Calu3 (cell line): ENCODE measurements at places on chromosomes 11 and 22.

DNA sequence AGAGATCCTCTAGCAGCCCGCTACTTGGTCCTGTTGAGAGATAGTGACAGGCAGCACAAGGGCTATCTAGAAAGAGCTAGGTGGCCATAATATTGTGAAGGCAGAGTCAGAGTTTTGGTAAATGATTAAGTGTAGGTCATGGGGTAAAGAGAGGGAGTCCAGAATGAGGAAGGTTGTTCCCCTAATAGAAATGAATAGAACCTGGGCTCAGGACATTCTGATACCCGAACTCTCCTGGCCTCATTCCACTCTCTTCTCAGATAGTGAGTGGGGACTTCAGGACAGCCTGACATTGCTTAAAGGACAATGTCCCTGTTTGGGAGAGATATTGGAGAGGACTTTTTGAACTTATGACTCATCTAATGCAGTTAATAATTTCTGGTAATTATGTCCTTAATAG, 20.6 kb downstream of the SLC5A1 start:
- no peak for DNase-seq

- peak; percentile 93 for DNase-seq
These were observed 11.3 kb upstream of the PIM3 start for GRCh38 chr22:49948958-49949913.

GRCh38 chr11:47314992-47315391, 37.5 kb downstream of the MYBPC3 start:
- no peak for DNase-seq

- DNase-seq: no peak
These were observed 136.4 kb downstream of the CCDC81 start for GRCh38 chr11:86511086-86511551.

GRCh38 chr11:69943066-69943465, 123.8 kb upstream of the FGF3 start:
- DNase-seq: peak; percentile 63

DNA sequence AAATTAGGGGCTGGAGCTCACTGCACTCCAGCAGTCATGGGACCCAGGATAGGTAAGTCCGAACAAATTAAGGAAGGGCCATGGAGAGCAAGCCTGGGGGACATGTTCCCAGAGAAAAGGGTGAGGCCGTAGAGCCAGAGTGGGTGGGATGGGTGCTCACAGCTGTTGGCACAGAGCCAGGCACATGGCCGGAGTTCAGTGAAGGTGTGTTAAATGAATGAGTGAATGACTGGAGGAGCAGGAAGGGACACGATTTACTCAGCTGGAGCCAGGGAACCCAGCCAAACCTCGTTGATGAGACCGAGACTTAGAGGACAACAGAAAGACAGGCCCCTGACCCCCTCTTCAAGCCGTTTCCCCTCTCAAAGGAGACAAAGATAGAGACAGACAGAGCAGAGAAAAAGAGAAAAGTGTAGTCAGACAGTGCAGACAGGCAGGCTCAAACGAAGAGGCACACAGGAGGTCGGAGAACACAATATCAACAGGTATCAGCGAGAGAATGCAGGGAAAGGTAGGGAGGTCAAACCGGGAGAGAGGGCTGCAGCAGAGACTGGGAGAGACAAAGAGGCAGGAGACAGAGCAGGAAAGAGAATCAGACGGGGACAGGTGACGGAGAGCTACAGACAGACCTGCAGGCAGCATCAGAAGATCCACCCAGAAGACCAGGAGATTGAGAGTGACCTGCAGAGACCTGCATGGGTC, 590 bp downstream of the SLCO2B1 start:
- DNase-seq: no peak

GRCh38 chr11:94767701-94768601, at the start of gene AMOTL1:
TSS of gene AMOTL1 (plus strand) at chr11:94768356. CDS start at chr11:94768512, 156 bp downstream.
- DNase-seq: peak; percentile 81

DNA sequence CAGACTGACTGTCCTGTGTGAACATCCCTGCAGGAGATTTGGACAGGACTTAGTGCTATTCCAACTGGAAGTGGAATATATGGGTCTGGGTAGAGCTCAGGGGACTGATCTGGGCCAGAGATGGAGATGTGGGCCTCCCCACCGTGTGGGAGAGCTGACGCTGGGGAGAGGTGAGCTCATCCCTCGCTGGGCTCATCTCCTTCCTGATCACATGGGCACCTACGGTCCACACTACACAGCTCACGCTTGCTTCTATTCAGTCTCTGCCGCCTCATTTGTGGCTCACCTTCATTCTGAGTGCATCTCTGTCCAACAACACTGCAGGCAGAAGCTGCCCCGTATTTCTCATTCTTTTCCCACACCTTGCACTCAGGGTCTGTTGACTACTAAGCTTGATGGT, 16.6 kb upstream of the RAB1B start:
- DNase-seq: no peak

DNA sequence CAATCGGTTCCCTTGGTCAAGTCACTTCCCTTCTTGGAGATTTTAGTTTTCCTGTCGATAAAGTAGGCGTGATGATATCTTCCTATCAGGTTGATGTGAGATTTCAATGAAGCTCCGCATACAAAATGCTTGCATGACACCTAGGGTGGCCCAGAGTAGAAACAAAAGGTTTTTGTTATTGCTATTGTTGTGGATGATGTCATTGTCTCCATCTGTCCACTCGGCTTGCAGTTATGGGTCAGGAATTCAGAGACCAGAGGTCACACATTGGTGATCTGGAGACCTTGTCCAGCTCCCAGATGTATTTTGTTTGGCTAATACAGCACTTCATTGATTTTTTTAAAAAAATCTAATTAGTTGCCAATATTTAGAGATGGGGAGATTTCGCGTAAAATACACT, 382.1 kb downstream of the MN1 start:
- no peak for DNase-seq

GRCh38 chr22:37240941-37241320, 3.1 kb downstream of the RAC2 start:
- DNase-seq: no peak

DNA sequence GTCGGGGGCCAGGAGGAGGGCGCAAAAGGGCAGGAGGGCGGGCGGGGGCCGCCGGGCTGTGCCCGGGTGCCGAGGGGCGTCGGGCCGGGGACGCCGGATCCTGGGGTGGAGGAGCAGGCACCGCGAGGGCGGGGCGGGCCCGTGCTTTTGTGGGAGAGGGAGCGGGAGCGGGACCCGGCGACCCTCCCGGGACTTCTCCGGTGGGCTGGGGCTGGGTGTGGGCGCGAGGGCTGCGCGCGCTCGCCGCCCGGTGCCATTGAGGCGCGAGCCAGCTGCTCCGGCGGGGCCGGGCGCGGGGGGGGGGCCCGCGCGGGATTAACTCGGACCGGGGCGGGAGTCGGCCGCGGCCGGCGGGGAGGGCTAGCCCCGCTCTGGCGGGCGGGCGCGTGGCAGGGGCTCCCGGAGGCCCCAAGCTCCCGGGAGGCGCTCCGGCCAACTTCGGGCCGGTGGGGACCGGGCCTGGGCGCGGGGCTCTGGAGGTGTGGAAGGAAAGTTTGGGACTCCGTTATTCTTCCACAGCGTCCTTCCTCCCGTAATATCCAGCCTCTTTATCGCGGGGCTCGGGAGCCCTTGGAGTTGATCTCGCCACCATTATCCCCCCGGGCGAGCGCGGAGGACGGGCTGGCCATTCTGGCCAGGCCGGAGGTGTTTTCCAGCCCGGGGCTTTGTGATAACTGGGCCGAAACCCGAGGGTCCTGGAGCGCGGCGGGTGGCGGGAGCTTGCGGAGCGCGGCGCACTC, 936 bp downstream of the CECR2 start:
- no peak for DNase-seq

DNA sequence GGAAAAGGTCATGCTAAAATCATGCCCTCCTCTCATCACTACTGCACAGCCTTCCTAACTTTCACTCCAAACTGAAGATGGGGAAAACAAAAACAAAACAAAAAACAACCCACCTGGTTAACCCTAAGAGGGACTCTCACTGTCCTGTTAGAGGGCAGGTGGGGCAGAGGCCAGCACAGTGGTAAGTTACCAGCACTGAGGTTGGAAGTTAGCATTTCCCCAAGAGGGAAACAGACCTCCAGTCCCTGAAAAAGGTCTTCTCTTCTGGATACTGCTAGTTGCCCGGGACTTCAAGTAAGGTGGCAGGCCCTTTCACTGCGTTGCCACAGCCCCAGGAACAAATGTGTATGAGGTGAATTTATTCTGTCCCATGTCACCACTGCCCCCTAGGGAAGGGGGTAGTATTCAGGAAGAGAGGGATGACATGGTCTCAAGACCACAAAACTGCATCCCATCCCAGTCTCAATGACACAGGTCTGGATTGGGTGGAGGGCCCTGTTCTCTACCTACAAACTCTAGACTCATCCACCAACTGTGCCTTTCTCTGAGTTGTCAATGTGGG, 792 bp upstream of the ADAMTS8 start:
- no peak for DNase-seq

DNA sequence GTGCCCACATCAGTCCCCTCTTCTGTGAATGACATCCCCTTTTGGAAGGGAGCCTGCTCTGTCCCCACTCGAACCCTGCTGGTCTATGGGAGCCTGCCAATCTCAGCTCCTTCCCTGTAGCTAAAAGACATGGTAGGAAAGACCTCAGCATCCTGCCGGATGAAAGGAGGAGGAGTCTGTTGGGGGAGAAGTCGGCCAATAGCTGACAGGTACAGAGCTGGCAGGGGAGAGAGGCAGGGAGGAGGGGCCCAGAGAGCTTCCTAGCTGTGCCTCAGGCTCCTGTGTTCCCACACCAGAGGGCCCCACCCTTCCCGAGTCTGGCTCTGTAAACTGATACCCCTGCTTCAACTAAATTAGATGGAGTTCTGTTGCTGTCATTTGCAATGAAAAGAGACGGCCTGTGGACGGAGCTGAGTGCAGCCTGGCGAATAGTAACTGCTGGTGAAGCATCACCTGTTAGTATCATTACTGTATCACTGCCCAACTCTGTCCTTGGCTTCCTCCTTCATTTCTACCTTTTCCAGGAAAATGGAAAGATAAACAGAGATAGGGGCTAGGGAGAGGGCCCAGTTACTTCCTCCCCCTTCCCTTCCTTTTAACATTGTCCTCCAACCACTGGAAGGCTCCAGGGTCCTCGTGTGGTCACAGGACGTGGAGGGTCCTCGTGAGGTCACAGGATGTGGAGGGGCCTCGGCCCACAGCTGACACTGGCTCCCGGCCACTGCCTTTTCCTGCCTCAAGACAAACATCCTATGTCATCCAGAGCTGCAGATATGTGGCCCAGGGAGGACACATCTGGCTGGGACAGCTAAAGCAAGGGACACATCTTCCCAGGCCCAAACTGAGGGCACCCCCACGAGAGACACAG, 15.1 kb downstream of the FXYD6 start:
- no peak for DNase-seq

GRCh38 chr11:128595221-128595620, 7.9 kb upstream of the ETS1 start:
- no peak for DNase-seq

- no peak for DNase-seq
These were observed 236.8 kb downstream of the BUD13 start for GRCh38 chr11:116535994-116536393.

DNA sequence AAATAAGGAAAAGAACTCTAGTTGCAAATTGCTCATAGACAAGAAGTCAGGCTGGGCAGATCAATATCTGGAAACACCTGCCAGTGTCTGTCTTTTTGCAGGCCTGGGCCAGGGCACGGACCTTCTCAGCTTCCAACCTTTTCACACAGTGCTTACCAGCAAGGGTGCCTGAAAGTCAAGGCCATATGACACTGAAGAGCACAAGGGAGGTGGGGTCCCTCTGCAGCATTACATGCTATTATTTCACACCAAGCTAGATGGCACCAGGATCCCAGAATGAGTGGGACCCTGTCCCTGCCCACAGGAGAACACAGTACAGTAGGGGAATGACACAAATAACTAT, 5.9 kb upstream of the PEX26 start:
- DNase-seq: no peak
